Left lung (tissue), 14 donors: ENCODE measurements at places on chromosomes 1 and 21. TPM values are rescaled to one million over a fixed set of nuclear protein-coding genes. Genes with fewer than 3 reads are reported as not detected.

Gene MIXL1
- not detected for total RNA-seq

Gene CLEC20A
- not detected for total RNA-seq

Gene TNFAIP8L2
- total RNA-seq = 14.5 TPM

Gene RIIAD1
- 4.0 TPM for total RNA-seq

Gene SELE
- 2.5 TPM for total RNA-seq

Gene COL8A2
- total RNA-seq = 8.4 TPM

Gene GOLT1A
- total RNA-seq = 9.5 TPM
